Fibroblast of skin of left biceps (primary cell): ENCODE measurements at places on chromosomes 7 and 10.

- DNase-seq = no peak
Measured at GRCh38 chr10:73876157-73876556, 1.8 kb upstream of the CAMK2G start.

DNA sequence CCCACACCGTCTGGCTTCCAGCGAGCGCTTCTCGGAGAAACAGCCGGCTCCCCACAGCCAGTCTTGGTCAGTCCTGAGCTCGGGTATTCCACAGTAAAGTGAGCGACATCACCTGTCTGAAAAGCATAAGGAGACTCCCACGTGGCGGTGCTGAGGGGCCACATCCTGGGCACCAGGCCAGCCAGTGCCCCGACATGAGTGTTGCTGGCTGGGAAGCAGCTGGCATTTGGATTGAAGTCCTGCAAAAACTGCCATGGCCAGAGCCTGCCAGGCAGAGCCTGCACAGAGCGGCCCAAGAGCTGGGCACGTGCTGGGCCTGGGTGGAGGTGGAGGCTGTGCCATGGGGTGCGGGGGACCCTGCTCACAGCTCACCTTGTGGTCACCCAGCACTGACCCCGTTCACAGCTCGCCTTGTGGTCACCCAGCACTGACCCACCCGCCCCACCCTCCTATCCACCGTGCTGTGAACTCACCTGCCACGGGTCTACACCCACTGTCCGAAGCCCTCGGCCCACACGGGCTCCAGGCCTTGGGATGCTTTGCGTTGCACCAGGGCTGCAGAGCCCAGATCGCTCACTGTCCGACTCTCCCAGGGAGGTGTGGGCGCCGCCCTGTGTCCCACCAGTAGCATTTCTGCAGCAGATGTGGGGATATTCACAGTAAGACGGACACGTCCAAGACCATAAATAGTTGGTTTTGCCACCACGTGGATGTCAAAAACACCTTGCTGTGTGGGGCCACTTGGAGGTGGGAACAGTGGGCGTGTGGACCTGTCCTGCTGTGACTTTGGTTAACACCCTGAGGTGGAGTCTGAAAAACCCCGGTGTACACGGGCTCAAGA lies 48.8 kb downstream of the PITRM1 start:
- no peak for DNase-seq

DNA sequence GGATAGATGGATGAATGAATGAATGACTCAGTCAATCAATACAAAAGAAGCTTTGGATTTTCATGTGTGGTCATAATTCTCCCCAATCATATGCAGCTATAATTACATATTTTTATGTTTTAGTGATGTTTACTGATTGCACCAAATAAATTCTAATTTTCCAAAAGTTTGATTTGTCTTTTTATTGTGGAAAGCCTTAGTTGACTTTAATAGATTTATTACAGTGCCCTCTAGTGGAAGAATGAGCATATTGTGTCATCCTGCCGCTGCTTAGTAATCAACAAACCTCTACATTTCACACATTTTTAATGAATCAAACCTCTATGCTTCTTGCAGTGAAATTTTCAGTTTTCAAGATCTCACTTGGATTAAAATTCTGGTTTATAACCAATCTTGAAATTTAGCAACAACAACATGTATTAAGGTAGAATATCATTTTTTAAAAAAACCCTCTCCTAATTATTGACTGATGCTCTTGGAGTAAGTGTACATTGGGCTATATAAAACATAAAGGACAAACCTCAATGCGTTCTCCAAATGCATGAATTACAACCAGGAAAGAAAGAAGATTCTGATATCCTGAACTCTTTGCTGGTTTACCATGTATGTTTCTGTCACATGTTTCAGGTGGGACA lies 55.6 kb upstream of the PNLIP start:
- no peak for DNase-seq

GRCh38 chr7:64768824-64769223 lies 25.4 kb upstream of the ZNF138 start:
- no peak for DNase-seq

DNA sequence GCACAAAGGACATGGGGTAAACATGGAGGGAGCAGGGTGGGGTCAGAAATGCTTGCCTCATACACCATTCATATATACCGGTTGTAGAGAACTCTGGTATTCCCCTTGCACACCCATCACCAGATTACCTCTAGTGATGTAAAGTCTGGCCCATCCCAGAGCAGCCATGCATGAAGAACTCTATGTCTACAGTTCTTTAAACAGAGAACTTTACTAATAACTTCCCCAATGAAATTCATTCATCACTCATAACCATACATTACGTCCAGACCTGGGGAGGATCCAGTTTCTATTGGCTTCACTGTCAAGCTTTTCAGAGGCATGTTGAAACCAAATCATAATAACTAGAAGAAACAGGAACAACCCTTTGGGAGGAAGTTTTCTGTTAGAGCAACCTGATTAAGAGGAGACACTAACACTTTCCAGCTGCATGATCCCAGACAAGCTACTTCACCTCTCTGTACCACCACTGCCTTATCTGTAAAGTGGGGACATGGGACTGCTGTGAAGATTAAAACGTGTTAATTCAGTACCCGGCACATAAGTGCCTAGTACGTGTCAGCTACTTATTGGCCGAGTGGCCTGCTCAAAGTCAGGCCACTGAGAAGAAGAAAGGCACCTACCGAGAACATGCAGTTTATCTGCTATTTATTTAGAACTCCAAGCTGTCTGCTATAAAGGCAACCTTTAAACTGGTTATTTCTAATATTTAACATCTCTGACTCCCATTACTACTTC lies 59.7 kb downstream of the IGF2BP3 start:
- DNase-seq = no peak

DNA sequence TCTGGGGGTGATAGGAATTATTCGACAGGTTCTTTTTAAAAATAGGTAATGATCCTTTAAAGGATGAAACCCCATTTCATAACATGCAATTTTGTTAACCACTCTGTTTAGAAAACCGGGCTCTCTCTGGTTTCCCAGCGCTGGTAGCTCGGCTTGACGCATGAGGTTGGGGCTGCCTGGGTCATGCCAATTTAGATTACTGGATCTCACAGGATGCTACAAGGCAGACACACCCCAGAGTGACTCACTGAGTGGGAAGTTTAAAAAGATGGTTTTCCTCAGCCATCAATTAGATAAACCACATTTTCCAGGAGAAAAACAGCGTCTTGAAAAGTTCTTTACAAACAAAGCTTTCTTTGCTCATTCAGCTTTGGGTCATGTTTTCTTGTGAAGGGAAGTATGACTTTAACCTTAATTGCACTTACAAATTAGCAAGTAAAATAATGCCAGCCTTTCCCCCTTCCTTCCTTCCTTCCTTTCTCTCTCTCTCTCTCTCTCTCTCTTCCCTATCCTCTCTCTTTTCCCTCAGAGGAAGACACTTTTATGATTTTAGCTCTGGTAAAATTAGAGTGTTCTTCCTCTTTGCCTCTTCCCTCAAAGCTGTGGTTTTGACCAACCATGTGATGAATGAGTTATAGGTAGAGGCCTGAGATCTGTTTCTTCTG lies 99.8 kb downstream of the EPDR1 start:
- DNase-seq = no peak

- no peak for DNase-seq
Measured at GRCh38 chr10:65275296-65275695, 1650.5 kb upstream of the LRRTM3 start.

DNA sequence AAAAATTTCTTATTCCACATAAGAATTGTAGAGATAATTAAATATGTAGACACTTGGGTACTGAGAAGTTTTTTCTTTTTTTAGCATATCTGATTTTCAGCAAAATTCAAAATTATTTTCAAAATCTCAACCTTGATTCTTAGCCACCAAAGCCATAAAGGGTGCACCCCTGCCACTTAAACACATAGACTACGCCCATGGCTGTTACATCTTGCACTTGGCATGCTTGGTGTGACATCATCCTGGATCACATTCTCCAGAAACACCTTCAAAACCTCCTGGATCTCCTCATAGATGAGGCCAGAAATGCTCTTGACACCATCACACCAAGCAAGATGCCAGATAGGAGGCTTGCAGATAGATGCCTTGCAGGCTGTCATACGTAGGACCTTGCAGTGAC lies 89.1 kb upstream of the KLF14 start:
- DNase-seq = no peak
